Activated naive CD8-positive, alpha-beta T cell treated with anti-CD3 and anti-CD28 coated beads, Interleukin-2, amount 10 ng/mL, durations not matched to agents 7 days and 5 days (primary cell): ENCODE measurements at places on chromosomes 11 and 22. TPM values are rescaled to one million over a fixed set of nuclear protein-coding genes. Genes with fewer than 3 reads are reported as not detected.

DNA sequence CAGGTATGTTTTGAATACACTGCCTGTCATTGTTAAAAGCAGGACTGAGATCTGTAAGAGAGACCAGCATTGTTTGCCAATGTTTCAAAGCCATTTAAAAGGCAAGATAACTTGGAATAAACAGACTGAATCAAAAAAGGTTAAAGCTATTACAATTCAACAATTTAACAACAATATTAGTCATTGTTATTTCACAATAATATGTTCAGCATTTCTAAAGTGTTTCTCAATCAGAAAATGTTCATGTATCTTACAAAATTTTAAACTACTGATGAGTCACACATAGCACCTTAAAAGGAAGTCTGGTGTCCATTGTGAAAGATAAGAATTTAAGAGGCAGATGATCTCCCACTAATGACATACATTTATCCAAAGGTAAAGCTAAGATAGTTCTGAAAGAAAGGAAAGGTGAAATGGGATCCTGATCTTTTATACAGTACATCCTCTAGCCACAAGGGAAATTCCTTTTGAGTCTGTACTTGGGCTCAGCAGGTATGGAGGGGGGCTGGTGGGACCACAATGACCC is 79.7 kb downstream of the MAML2 start:
- peaks cover 15% of the 10 kb centered on the region for H3K36me3 ChIP-seq
- peaks cover 55% of the 10 kb centered on the region for H3K4me1 ChIP-seq
- DNase-seq: no peak
- no peak overlapping the region for H3K27ac ChIP-seq
- H3K4me3 ChIP-seq: no peak overlapping the region

TBC1D22A gene
- 49.1 TPM for total RNA-seq

ZBTB44 gene
- total RNA-seq: 60.7 TPM

SCGB1C1 gene
- total RNA-seq: not detected

- H3K4me1 ChIP-seq: no peaks in the 10 kb centered on the region
- H3K4me3 ChIP-seq: no peak overlapping the region
- H3K27ac ChIP-seq: no peak overlapping the region
- no peak for DNase-seq
- H3K27me3 ChIP-seq: no peaks in the 10 kb centered on the region
Observed at GRCh38 chr11:58060535-58060934, 29.8 kb downstream of the OR6Q1 start.

APOBEC3H gene
- total RNA-seq: 75.5 TPM

DNA sequence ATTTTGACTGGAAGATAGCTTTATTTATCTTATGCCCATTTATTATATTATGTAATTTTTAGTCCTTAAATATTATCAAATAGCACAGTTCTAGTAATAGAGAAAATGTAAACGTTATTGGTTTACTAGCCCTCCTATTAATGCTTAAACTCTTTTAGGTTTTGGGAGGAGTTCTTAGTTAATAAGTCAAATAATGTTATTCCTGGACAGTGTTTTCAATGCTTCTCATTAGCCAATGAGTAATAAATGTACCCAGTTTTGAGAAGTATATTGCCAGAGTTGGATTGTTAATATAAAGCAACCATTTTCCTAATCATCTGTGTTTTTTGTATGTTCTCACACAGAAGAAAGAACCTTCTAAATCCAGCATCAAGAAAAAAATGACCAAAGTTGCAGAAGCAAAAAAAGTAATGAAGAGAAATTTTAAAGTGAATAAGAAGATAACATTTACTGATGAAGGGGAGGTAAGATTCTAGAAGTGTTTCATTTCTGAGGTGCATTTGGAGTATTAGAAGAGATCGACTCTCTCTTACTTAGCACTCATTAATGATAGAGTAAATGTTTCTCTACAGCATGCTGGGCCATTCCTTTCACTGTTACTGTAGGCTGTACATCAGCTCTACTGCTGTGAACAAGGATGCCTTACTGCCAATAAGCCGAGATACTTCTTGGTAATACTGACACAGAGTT is 173.4 kb downstream of the DDX10 start:
- no peak overlapping the region for H3K27ac ChIP-seq
- DNase-seq: no peak
- H3K27me3 ChIP-seq: no peaks in the 10 kb centered on the region
- H3K4me3 ChIP-seq: no peak overlapping the region
- peaks cover 8% of the 10 kb centered on the region for H3K4me1 ChIP-seq
